ENCODE measurements at places on chromosomes 2 and 18. TPM values are rescaled to one million over a fixed set of nuclear protein-coding genes. Genes with fewer than 3 reads are reported as not detected.

TMEM178A gene
- 5.6 TPM for total RNA-seq

ING5 gene
- 46.7 TPM for total RNA-seq

SPC25 gene
- total RNA-seq = not detected

FAM124B gene
- total RNA-seq = 1.8 TPM

LYPD6B gene
- 0.54 TPM for total RNA-seq
